HS-5 (cell line): ENCODE measurements at places on chromosomes 3 and 15.

DNA sequence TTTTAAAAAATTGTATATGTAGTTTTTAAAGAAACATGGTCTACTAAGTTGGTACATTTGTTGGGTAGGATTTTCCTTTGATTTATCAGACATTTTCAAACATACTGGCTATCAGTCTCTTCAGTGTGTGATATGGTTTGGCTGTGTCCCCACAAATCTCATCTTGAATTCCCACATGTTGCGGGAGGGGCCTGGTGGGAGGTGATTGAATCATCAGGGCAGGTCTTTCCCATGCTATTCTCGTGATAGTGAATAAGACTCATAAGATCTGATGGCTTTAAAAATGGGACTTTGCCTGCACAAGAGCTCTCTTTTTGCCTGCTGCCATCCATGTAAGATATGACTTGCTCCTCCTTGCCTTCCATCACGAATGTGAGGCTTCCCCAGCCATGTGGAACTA lies 121.9 kb downstream of the ABI3BP start:
- DNase-seq: no peak

- no peak for DNase-seq
Observed at GRCh38 chr3:119978554-119979208, 115.6 kb downstream of the GSK3B start.

GRCh38 chr3:183896610-183897009 lies 11.9 kb upstream of the PARL start:
- no peak for DNase-seq

GRCh38 chr3:170372190-170372879 lies 14.8 kb downstream of the SKIL start:
- no peak for DNase-seq

DNA sequence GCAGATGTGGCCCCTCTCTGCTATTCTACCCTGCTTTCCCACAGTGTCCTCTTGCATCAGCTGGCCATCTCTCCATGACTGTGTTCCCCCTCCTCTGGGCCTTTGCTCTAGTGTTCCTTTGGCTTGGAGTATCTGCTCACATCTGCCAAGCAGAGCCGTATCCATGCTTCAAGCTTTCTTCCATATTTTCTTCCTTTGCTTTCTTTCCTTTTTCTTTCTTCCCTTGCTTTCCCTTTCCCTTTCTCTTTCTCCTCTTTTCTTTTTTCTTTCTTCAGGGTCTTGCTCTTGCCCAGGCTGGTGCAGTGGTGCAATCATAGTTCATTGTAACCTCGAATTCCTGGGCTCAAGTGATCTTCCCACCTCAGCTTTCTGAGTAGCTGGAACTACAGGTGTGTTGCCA lies 12.6 kb downstream of the KLHL18 start:
- DNase-seq: no peak

GRCh38 chr3:178950676-178951075 lies 120.9 kb downstream of the ZMAT3 start:
- DNase-seq: no peak

GRCh38 chr15:100727291-100727851 lies 125.0 kb downstream of the ASB7 start:
- DNase-seq: no peak

DNA sequence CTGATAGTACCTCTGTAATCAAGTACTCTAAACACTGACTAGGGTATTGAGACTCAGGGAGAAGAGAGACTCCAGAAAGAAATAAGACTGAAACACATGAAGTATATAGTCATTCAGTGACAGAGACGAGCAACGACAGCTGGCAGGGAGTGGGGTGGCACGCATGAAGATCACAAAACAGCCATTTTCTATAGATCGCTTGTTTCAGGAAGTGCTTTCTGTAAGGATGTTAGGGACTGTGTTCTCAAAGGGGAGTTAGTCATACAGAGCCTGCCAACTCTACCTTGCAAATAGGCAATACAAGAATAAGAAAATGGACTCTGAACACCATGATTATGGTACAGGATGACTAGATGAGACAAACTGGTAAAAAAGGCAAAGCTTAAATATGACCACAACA lies 139.5 kb downstream of the TBL1XR1 start:
- no peak for DNase-seq

- no peak for DNase-seq
Observed at GRCh38 chr3:68743521-68743920, 188.8 kb downstream of the TAFA4 start.

- no peak for DNase-seq
Observed at GRCh38 chr3:53941950-53942349, 50.3 kb upstream of the SELENOK start.

- no peak for DNase-seq
Observed at GRCh38 chr15:44300572-44300971, 12.1 kb downstream of the GOLM2 start.

- no peak for DNase-seq
Observed at GRCh38 chr3:134179508-134179907, 71.2 kb downstream of the RYK start.

- no peak for DNase-seq
Observed at GRCh38 chr3:191282251-191283185, 46.7 kb upstream of the CCDC50 start.

DNA sequence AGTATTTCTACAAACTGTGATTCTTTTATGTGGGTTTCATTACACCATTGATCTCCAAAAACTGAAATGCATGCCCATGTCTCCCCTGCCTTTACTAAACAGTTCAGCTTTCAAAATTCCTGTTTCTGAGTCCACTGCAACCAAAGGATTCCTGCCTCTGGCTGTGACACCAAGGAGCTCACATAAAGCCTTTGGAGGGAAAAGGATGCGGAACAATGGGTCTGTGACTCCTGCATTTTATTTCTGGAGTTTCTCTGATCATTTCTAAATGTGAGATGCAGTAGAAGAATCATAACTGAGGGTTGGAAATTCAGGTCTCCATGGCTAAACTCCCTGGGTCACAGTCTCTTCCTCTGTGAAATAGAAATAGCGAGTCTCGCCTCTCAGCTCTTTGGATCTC lies 149.5 kb downstream of the MEX3B start:
- no peak for DNase-seq

GRCh38 chr15:85840802-85841152 lies 46.1 kb upstream of the KLHL25 start:
- no peak for DNase-seq

DNA sequence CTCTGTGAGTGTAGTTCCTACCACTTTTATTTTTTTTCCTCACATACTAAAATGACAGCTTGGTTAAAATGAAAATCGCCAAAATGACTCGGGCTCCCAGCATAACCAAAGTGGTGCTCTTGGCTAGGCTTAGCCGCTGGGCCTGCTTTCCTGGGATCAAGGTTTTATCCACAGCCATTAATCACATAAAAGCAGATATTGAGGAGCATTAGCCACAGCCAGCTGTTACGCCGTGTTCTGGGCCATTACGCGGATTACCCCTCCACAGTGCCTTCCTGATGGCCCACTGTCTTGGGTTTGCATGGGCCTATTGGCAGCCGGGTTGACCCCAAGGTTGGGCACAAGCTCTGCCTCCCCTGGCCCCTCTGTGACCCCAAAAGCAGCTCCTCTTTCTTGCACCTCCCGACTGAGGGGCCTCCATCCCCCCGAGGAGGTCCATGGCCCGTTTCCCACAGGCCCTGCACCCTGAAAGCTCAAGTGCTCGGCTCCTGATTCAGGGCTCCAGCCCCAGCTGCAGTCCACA lies 30.4 kb upstream of the TRPM1 start:
- no peak for DNase-seq

DNA sequence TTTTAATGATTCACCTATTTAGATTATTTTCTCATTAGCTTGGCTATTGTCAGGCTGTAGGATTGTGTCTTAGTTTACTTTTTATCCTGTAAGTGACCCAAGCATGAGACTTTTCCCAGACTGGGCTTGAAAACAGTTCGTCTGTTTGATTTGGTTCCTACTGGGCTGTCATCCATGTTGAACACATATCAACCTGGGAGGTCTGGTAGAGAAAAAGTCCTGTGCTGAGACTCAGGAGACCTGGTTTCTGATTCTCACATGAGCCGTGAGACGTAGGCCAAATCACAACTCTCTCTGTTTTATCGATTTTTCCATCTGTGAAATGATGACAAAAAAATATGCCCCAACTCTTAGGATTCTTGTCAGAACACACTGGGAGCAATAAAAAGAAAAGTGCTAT lies 98.8 kb upstream of the GALNT15 start:
- DNase-seq: no peak

GRCh38 chr3:64098670-64099069 lies 75.4 kb upstream of the PSMD6 start:
- no peak for DNase-seq

- DNase-seq: no peak
Observed at GRCh38 chr15:61063875-61064320, 165.2 kb downstream of the RORA start.

DNA sequence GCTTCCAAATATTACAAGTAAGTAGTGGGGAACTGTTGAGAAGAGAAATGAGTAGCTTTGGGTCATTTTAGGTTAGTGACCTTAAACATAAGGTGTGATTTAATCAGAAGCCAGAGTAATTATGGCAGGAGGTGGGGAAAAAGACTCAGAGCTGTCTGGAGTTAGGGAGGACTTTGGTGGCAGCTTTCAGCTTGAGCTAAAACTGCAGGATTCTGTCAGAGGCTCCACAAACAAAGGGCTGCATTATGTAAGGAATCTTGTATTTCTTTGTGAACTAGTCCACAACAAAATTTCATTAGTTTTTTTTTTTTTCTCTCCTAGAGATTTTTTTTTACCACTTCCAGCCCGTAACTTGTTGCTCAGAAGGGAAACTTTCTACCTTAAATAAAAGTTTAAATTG lies 345.3 kb downstream of the TIGIT start:
- no peak for DNase-seq

DNA sequence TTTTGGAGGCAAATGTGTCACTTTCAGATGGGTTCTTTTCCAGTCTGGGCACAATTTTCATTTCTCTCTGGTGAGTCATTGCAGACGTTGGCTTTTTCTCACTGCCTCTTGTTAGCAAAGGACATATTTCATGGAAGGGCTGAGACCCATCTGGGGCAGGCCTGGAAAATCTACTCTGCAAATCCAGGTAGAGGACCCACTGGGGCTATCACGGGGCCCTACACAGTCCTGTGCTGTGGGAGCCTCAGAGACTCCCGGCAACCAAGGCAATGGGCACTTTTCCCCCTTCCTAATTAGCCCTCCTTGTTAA lies 58.0 kb downstream of the HRH1 start:
- no peak for DNase-seq

GRCh38 chr15:92805080-92805690 lies 94.9 kb upstream of the CHD2 start:
- DNase-seq: no peak

DNA sequence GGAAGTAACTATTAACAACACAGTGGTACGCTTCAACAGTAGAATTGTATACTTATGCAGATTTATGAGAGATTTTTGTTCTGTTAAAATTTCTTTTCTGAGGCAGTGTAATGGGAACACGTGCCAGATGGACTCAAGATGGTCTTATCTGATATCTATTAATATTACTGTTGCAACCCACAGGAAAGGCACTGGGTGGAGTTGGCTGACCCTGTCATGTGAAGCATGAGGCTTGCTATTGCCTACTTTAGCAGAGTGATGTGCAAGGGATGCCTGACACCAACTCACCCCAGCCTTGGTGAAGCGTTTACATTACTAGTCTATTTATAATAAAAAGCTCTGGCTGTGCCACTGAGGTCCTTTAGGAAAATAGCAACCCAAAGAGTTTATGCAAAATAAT lies 19.8 kb upstream of the ARNT2 start:
- no peak for DNase-seq

GRCh38 chr15:50968353-50968752 lies 59.9 kb downstream of the AP4E1 start:
- DNase-seq: no peak

DNA sequence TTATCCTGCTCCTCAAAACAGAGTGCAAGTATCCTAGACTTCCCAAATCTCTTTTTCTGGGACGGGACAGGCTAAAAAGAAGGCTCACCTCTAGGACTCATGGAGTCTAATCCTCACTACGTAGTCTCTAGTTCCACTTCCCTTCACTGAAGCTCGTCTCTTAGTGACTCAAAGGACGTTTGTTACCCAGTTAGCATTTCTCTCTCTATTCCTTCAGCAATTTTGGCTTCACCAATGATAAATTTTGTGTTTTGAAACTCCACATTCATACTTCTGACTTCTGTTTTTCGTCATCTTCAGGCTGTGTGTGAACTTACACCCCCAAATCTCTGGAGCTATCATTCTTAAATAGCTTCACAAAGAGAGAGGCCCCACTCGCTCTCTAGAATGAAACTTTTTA lies 627.1 kb downstream of the NAALADL2 start:
- no peak for DNase-seq

- peak; percentile 3 for DNase-seq
Observed at GRCh38 chr3:97763586-97764406, 762 bp upstream of the ARL6 start.
